ENCODE measurements at places on chromosomes 13 and 19.

DNA sequence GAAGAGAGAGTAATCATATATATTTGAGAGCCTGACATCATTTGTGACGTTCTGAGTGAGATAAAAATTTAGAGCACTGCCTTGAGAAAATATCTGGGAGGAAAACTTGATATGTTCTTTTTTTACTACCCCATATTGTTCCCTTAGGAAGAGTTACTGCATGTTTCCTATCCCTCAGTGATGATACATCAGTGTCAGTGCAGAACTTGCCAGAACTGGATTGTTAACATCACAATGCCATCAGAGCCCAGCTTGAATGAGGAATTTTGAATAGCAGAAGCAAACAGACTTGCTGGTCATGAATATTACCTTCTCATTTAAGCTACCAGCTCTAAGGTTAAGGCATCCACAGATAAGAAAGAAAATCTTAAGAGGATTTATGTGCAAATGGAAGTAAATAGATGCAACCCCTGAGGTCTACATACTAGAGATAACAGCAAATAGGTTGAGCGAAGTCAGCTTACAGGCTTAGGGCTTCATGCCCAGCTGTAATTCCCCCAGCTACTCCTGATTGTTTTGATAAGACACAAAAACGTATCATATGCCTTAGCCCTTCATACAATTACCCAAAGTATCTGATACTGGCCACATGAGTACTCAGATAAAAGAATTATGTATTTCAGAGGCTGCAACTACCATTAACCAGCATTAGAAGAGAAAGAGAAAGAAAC, 313.7 kb upstream of the ATXN8OS start:
- DNase-seq, result no peak

- peak; percentile 61 for DNase-seq
Observed at GRCh38 chr19:18046059-18046718, 38.2 kb downstream of the ARRDC2 start.

DNA sequence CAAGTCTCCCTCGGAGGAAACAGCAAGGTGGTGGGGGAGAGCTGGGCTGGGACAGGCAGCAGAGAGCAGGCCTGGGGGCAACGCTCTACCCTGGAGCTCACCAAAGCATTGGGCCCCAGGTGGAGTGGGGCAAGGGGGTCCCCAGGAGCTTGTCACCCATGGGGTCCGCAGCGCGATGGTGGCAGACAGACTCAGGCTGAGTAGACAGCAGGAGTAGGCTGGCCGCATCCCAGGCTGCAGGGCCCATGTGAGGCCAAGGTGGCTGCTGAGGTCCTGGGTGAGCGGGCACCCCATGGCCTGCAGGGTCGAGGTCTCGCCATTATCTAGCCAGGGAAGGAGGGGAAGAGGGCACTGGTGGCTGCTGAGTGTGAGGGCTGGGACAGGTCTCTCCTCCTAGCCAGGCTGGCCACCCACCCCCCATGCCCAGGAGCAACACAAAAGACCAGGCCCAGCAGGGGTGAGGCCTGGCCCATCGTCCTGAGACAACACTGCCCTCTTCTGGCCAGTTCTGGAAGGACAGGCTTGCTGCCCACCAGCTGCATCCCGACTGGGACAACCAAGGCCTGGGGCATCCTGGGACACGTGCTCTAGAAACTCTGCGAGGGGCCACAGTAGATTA, 33.1 kb downstream of the CEBPG start:
- peak; percentile 33 for DNase-seq

DNA sequence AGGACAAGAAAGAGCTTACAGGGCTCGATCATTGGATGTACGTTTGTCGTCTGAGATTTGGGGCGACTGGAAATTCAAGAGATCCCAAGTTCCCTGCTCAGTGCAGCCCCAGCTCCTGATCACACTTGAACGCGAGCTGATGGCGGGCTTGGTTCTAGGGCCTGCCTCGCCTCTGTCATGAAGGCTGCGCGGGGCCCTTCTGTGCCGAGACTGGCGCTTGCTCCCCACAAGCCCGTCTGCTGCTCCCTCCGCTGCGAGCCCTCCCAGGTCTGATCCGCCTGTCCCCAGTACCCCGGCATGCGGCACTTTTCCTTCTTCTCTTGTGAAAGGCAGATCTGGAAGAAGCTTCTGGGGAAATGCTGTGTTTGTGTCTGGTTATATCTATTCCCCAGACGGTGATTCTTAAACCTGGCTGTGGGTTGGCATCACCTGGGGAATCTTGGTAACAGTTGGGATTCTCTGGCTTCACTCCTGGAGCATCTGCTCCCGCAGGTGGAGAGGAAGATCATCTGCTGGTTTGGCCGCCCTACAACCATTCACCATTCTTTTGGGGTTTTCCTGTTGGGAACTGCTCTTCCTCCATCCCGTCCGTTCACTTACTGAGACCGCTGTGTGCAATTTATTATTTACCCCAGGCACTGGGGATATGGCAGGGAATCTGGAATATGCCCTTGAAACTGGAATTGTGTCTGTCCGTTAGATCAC, 43.6 kb downstream of the SIPA1L3 start:
- DNase-seq, result no peak

GRCh38 chr13:67018775-67019174, 211.4 kb downstream of the PCDH9 start:
- DNase-seq, result no peak

DNA sequence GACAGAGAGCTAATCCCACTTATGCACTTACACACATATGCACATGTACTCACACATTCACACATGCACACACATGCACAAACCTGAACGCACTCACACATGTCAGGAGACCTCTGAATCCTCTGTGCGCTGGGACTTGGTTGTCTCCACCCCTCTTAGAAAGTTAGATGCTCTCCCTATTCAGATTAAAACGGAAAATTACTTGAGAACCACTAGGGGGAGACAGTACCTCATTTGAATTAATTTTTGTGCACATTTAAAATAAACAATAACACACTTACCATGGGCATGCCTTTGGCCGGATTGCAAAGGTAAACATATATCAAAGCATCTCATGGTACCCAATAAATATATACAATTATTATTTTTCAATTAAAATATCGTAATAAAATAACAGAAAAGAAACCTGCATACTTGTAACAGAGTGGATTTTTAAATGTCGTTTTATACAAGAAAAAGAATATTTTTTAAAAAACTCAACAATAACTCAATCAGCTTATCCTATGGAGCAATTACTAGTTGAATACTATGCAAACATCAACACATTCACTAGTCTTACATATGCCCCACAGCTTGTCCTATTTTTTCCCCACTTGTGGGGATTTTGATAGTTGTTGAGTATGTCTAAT, 9.5 kb upstream of the LILRB4 start:
- DNase-seq, result no peak

GRCh38 chr13:106159295-106160195, 375.9 kb downstream of the EFNB2 start:
- no peak for DNase-seq

GRCh38 chr19:40228346-40228745, 1.9 kb upstream of the CCNP start:
- no peak for DNase-seq

DNA sequence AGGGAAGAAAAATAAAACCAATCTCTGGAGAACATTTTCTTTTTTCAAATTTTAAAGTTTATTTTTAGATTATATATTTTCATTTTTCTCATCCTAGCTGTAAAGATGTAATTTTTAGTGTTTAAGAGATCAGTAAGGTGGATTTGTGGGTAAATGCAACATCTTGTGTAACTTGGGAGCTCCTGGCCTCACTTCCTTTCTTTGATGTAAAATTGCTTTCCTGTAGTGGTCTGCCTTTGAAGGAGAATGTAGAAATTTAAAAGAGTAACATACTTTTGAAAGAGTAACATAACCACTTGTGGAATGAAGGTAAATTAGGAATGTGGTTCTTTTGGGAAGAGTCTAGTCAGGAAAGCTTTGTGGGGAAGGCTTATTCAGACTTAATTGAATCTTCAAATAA, 95.7 kb upstream of the AKAP11 start:
- no peak for DNase-seq

- no peak for DNase-seq
Observed at GRCh38 chr19:18117364-18117691, 19.8 kb downstream of the MAST3 start.

DNA sequence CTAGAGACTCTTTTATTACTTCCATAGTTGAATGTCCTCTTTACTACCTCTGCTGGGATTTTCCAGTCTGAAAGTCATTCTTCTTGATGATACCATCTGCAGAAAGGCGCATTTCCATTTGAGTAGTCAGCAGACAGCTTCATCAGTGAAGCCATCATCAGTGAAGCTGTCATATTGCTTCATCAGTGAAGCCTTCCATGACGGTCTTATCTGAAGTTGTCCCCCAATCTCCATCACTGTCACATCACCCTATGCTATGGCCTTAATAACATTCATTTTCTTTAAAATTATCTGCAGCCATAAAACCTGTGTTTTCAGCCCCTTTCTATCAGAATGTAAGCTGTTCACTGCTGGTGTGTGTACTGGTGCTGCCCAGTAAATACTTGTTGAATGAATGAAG, 151.6 kb downstream of the B3GLCT start:
- no peak for DNase-seq

All from fibroblast of gingiva (primary cell).